Ureter (tissue), 1 donor: ENCODE measurements at places on chromosomes 16 and 17. TPM values are rescaled to one million over a fixed set of nuclear protein-coding genes. Genes with fewer than 3 reads are reported as not detected.
A peak's percentile ranks its signal among the peaks of the same experiment; 100 is the strongest.

Gene IL34
- total RNA-seq: 3.7 TPM

Gene PPY
- total RNA-seq: not detected

DNA sequence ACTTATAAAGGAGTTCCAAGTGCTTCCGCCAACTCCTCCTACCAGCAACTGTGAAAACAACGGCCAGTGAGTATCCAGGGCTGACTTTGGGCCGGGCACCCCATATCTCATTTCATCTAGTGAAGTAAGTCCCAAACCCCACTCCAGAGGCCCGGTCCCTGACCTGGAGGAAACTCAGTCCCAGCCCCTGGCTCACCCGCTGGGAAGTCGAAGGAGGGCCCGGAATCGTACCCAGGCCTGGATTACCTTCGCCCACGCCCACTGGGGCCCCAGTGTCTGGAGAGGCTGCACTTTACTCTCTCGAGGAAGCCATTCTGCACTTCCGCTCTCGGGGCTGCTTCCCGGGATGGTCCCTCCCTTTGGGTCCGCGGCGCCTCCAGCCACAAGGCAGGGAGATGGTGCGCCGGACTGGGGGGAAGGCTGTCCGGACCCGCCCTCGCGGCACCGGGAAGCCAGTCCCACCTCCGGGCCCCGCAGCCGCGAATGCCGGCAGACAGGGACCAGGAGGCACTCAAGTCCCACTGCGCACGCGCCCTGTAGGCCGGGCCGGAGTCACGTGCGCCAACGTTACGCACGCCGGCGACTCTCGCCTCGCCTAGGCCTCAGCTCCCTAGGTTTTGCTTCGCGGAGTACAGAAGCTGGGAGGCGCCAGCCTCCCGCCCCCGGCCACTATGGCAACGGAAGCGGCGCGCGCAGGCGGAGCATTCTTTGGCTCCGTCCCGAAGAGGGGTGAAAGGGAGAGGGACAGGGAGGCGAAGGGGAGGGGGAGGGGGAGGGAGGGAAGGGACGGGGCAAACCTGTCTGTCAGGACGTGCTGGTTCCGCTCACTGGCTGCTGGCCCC lies at the start of gene CMTR2:
TSS of gene CMTR2 (minus strand) at position 513 of the 842 bp plus-strand sequence. CDS start 3,482 bp downstream, outside the sequence.
- DNase-seq: peak; percentile 94

DNA sequence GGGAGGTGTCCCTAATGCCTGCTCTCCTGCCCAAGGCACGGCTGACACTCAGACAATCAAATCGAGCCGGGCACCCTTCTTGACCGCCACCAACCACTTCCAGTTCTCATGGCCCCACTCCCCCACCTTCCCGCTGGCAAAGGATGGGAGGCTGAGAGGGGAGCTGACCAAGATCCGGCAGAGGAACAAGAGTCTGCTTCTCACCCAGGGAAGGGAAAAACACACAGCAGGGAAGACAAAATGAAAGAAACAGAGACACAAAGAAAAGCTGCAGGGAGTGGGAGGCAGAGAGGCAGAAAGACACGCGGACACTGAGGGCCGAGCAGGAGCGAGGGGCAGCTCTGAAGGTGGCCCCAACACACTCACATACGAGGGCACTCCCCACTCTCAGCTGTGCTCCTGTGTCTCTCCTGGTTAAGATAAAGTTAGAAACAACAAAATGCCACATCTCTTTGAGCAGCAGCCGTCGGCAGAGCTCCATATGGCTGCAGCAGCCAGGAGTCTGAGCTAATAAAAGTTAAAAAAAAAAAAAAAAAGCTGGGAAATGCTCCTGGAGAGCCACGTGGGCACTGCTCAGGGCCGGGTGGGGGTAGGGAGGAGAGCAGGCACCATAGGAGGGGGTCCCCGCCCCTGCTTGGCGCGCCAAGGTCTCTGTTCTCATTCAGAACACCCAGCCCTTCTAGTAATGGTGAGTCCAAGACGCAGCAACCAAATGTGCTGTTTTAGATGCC lies 7.4 kb downstream of the LRRC75A start:
- DNase-seq: no peak

- DNase-seq: no peak
Measured at GRCh38 chr17:34533806-34534527, 45.4 kb upstream of the TMEM132E start.

GRCh38 chr16:50831751-50832150 lies 89.9 kb downstream of the CYLD start:
- peak; percentile 20 for DNase-seq

GRCh38 chr16:66391726-66392670 lies 25.5 kb downstream of the CDH5 start:
- DNase-seq: no peak

GRCh38 chr17:71632328-71632727 lies 488.5 kb upstream of the SOX9 start:
- no peak for DNase-seq

Gene CNTD1
- 0.75 TPM for total RNA-seq

Gene CES5A
- total RNA-seq: 0.39 TPM

Gene NPIPA3
- total RNA-seq: 1.6 TPM

Gene PPM1E
- total RNA-seq: 0.39 TPM

- DNase-seq: no peak
Measured at GRCh38 chr16:68444056-68444657, 4.2 kb downstream of the SMPD3 start.

- DNase-seq: no peak
Measured at GRCh38 chr17:15908378-15908777, 36.6 kb upstream of the ADORA2B start.

DNA sequence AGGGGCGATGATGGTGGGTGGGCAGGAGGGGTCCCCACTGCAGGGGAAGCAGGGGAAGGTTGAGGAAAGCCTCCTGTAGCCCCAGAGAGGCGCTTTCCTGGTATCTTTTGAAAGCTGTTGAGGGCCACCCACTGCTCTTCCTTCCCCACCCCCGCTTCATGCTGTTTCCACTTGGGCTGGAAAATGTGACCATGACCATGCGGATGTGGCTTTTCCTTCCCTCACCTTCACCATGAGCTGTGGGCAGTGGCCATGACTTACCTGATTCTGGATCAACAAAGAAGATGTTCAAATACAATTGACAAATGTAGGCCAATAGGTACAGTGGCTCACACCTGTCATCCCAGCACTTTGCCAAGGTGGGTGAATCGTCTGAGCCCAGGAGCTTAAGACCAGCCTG lies 13.8 kb downstream of the MVP start:
- no peak for DNase-seq

GRCh38 chr17:38674014-38674748 lies 576 bp downstream of the EPOP start:
- DNase-seq: no peak

DNA sequence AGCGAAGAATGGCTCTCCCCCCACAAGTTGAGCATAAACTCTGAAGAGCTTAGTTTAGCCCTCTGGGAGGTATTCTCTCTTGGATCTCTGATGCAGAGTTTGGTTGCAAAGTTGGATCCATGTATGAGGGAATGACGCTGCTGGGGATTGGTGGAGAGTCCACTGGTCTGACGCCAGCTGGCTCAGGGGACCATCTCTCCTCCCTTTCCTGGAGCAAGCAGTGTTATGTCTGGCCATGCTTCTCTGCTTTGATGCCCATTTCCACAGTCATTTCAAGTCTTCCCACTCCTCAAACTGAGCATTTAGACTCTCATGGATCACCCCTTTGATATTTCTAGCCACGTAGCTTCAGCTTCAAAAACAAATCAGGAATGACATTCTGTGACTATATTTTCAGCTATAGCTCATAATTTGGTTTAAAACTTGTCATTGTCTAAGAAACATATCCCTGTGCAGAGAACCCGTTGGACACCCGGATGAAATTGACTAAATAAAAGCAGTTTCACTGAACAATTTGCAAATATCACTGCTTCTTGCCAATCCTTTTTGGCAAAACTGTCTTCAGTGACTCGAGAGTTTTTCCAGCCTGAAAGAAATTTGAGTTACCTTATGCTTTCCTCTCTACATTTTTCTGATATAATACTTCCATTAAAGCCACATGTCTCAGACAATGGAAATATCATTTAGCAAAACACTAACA lies 193.4 kb upstream of the CDH11 start:
- DNase-seq: peak; percentile 71

- no peak for DNase-seq
Measured at GRCh38 chr17:49513044-49513395, 17.9 kb downstream of the NGFR start.

Gene PIEZO1
- total RNA-seq: 144 TPM

DNA sequence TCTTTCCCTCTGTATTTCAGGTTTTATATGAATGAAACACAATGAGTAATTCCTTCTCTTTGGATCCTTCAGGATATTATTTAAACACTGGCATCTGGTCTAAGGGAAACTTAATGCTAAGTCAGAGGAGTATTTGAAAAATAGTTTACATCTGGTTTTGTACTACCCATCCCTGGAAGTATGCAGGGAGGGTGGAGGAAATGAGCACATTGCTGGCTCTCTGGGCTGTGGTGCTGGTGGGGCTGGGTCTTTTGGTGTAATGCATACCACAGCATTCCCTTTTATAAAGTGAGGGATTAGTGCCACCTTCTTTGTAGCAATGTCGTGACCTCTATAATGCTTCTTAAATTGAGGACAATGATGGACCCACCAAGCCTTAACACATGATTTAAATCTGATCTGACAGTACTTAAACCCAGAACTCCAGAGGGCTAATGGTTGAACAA lies 105.5 kb upstream of the AXIN2 start:
- DNase-seq: no peak

Gene ASIC2
- total RNA-seq: not detected

DNA sequence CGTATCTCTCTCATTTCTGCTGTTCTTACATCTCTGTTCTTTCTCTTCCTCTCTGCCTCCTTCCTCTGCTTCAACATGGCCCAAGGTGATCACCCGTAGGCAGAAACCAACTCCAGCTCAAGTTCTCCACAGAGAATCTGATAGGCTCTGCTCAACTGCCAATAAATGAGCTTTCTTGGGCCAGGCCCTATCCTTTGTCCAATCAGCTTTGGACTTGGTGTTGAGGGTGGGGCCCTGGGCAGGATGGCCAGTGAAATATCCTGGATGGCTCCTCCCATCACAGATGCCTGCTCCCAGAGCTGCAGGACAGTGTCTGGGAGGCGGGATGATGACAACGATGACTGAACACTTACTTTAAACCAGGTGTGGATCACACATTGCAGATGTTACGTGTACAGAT lies 17.4 kb upstream of the BRD7 start:
- no peak for DNase-seq

DNA sequence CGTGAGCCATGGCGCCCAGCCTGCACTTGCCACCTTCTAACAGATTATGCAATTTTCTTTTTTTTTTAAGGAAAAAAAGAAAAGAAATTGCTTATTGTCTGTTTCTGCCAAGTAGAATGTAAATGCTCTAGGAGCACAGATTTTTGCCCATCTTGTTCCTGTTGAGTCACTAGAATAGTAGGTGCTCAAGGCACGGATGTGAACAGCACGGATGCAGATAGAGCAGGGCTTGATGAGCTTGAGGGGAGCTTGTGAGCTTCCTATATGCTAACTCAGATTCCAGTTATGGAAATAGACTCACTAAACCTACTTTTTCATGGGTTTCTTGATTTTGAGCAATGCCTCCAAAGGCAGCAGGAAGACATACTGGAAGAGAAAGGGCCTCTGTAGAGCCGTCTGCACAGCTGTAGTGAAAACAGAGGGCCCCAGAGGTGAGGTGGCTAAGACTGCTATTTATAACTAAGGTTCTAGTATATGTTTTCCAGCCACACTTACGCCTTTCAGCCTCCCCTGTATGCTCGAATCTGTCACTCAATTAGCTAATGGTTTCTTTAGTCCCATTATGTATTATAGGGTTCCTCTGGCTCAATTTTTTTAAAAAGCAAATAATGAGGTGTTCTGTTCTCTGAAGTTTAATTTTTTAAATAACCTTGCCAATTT lies 72.8 kb downstream of the WWP2 start:
- DNase-seq: no peak

Gene ALOX12B
- total RNA-seq: 0.62 TPM

DNA sequence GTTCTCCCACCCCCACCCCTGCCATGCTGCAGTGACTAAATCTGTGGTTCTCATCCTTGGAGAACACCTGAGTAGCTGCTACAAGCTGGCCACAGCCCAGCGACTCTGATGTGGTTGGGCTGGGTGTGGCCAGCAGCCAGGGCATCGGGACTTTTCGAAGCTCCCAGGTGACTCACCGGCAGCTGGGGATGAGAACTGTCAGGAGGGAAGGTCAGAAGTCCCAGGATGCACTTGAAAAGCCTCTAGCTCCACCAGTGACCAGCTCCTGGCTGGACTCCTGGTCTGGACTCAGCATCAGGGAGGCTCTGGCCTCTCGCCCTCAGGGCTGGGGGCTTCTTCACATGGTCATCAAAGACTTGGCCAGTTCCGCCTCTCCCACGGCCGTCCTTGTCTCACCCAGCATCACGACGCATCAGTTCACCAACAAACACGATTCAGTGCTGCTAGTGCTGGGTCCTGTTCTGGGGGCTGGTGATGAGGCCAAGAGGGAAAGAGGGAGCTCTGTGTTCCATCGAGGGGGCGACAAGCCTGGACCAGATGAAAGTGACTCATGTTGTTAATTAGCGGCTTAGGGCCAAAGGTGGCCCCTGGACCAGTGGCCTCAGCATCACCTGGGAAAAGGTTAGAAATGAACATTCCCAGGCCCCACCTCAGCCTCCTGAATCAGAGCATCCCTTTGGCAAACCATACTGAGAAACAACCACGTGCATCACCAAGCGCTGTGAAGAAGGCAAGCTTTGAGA lies 3.9 kb upstream of the C17orf99 start:
- DNase-seq: no peak

DNA sequence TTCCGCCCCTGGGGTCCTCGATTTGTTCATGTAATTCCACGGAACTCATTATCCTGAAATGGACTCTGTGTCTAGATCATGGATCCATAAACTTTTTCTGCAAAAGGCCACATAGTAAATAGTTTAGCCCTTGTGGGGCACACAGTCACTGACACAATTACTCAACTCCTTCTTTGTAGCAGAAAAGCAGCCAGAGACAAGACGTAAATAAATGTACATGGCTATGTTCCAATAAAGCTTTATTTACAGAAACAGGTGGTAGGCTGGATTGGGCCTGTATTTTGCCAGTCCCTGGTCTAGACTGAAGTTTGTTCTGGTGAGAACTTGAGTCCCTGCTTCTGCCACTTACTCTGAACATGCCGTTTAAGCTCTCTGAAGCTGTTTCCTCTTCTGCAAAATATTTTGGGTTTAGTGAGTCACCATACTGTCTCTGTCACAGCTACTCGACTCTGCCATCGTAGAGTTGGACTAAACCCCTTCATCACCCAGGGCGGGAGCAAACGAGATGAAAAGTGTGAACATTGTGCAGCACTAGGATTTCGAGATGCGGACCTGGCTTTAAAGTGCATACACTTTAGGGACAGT lies 61.9 kb upstream of the FOXF1 start:
- DNase-seq: no peak

DNA sequence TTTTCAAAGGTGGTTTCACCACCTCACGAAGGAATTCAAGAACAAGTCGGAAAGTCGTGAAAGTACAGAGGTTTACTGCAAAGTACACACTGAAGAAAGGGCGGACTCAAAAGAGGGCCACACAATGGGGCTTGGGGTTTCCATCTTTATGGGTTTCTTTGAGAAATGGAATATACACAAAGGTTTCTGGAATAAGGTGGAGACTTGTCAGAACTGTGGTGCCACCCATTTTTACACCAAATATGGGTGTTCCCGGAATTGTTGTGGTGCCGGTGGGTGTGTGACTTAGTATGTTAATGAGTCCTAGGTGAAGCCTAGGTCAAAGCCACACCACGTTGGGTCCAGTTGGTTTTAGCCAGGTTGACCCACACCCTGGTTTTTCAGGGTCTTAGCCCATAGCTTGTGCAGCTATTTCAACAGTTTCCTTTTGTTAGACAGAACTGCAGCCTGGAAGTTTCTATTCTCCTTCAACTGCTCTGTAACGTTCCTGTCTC lies 567 bp upstream of the GCSH start:
- DNase-seq: no peak
